ENCODE measurements at places on chromosomes 13 and 19.

GRCh38 chr13:20438801-20439200 lies 86.9 kb downstream of the CRYL1 start:
- DNase-seq: no peak

GRCh38 chr19:12730064-12730463 lies 4.4 kb downstream of the TRIR start:
- no peak for DNase-seq

DNA sequence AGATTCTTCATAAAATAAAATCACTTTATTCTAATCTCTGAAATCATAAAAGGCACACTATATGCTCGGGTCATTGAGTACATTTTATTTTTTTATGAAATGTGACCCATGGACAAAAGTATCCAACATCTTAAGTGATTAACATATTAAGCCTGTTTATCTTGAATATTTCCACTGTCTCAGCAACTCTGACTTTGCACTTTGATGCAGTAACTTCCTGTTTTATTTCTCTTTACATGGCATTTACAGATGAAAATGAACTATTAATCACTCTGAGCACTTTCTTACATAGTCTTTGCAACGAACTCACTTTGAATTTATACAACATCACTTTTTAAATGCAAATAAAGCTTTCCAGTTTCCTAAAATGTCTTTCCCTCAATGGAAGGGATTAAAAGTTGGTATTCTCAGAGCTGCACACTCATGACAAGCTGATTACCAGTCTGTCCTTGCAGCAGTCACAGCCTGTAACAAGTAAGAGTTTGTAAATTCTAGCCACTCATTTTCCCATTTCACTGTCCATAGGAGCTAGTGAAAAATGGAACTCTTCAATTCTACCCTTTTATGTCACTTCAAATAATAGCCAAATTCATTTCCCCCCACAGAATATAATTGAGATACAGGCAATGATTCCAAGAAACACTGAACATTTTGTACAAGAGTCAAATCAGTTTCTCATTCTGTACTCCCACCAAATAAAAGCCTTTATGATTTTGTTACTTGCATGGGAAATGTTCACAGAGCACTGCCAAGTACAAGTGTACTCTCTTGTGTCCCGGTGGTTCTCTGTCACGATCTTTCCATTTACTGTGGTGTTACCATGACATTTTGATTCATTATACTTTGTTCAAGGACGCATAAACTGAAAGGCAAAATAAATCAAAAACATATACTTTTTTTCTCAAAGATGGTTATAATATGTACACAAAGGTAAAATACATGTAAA lies 1968.9 kb downstream of the PCDH9 start:
- DNase-seq: no peak

DNA sequence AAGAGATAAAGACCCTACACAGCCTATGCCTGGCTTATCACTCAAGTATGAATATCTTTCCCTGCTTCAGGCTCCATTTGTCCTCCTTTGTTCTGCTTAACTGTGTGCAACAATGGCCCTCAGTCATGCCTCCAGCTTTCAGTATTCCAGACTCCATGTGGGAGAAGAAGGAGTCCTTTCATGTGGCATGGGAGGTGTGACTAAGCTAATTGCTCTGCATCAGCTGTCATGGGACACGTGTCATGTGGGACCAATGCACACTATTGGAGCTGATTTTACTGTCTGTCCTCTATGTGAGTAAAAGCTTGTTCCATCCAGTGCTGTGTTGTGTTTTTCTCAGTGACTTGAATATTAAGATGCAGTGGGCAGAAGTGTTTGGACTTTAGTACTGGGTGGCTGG lies 1198.3 kb downstream of the OLFM4 start:
- DNase-seq: no peak

GRCh38 chr19:3860499-3860898 lies 8.3 kb downstream of the ZFR2 start:
- DNase-seq: no peak

DNA sequence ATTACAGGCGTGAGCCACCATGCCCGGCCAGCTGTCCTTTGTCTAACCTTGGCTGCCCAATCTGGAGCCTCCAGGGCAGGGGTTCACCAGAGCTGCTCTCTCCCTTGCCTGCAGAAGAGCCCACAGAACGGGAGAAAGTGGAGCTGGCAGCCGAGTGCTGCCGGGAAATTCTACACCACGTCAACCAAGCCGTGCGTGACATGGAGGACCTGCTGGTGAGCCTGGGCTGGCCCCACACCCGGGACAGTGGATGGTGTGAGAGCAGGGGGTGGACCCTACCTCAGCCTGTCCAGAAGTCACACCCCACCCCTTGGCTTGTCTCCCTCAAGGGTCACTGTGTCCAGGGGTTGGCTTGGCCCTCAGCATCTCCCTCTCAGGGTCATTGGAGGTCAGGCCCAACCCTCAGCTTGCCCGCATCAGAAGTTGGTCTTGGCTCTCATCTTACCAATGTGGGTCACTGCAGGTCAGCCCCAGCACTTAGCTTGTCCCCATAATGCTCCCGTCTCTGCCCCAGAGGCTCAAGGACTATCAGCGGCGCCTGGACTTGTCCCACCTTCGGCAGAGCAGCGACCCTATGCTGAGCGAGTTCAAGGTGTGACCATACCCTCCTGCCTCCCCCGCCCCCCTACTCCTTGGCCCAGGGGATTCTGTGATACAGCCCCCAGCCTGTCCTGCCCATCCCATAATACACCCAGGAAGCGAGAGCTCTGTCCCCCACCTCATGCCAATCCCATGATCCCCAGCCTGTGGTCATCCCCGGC lies 20.4 kb downstream of the ARHGEF1 start:
- DNase-seq: no peak

- DNase-seq: no peak
Measured at GRCh38 chr13:76363682-76364289, 522.4 kb downstream of the KCTD12 start.

- DNase-seq: no peak
Measured at GRCh38 chr13:104701591-104701990, 1635.4 kb upstream of the SLC10A2 start.

- no peak for DNase-seq
Measured at GRCh38 chr13:77377016-77377415, 50.1 kb upstream of the MYCBP2 start.

- no peak for DNase-seq
Measured at GRCh38 chr13:23766283-23766682, 122.9 kb downstream of the MIPEP start.

DNA sequence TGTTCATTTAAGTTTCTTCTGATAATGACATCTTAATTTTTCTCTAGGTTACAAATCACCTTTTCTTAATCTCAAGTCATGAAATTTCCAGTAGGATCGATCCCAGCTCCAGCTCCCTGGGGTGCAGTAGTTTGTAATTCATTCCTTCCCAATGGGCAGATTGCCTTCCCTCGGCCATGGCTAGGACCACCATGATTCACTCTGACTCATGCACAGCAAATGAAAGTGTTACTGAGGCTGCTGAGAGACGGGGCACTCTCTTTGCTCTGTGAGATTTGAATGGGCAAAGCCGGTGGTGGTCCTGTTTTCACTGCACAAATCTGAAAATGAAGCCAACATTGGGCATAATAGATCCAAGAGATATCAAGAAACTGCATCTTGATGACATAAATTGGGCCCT lies 202.8 kb upstream of the IRS2 start:
- DNase-seq: no peak

DNA sequence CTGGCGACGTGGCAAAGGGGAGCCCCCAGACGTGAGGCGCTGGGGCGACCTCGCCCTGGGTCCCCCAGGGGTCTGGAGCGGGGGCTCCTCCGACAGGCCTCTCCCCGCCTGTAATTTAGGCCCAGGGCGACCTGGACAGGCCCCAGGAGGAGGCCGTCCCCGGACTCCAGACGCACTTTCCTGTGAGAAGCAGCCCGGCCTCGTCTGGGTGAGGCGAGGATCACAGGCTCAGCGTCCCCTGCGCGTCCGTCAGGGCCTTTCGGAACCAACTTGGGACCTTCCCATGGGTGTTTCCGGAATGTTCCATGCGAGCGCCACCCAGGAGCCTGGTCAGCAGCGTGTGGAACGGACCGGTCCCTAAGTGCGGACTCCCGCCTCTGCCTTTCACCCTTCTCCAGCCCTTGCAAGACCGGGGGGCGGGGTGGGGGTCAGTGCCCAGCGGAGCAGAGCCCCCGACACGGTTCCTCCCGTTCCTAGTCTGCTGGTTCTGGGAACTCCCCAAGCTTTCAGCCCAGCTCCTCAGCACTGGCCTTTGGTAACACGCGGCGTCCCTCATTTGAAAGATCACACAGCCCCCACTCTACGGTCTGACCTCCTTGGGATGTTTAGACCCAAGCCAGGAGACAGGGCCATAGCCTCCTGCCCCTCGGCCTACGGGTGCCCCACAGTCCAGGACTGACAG lies 1.1 kb upstream of the GRTP1 start:
- DNase-seq: no peak

- no peak for DNase-seq
Measured at GRCh38 chr19:3698974-3699740, 1.1 kb downstream of the PIP5K1C start.

DNA sequence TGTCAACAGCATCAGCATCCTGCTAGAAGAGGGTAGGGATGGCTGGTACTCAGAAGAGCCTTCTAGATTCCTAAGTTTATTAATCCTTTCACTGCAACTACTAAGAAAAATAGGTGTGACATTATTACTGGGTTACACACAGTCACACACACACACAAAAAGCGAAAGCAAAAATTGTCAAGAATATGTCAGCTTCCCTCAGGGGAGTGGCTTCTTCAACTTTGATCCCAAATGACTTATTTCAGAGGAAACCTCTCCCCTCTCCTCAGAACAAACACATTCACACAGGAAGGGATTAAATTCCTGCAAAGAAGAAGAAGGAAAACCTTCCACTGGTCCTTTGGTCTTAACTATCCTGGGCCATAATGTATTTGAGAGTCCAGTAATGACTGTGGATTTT lies 20.1 kb upstream of the IGFL1 start:
- DNase-seq: no peak

- DNase-seq: no peak
Measured at GRCh38 chr19:1675633-1676350, 23.4 kb upstream of the TCF3 start.

DNA sequence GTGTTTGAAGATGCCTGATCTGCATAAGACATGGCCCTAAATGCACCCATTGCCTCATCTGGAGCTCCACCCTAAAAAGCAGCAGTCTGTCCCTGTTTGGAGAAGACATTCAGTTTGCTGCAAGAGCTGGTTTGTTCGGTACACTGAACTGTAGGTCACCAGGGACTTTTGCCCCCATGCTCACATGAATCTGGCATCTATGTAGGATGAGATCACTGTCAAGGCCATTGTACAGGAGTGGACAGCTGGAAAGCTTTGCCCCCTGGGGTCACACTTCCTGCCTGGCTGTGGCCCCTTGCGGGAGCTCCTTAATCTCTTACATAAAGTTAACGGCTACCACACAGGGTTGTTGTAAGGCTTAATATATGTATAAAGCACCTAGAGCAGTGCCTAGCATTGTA lies 73.0 kb downstream of the IPO5 start:
- no peak for DNase-seq

DNA sequence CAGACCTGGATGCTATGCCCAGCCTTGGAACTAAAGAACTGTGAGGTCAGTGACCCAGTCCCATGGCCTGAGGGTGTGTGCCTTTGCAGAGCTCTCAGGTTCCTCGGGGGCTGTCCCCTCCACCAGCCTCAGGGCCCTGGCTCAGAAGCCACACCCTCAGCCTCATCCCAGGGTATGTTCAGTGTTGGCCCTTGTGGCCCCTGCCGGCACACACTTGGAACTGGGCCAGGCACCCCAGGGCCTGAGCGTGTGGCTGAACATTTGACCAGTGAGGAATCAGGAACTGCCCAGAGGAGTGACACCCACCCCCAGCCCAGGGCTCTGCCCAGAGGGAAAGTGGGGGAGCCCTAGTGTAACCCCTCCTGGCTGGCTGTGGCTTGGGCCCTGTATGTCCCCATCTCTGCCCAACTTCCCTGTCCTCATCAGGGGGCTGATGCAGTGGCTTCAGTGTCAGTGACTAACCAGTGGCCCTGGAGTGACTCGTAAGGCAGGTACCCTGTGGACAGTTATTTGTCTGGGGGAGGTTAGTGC lies 10.0 kb downstream of the NKPD1 start:
- DNase-seq: no peak

- DNase-seq: no peak
Measured at GRCh38 chr19:51572908-51573307, 1.8 kb downstream of the ZNF175 start.

- no peak for DNase-seq
Measured at GRCh38 chr13:112997188-112998130, 28.4 kb downstream of the MCF2L start.

GRCh38 chr13:100139817-100140216 lies 50.9 kb downstream of the PCCA start:
- no peak for DNase-seq
